Pancreas (tissue), 10 donors: ENCODE measurements at places on chromosomes 16 and 17. TPM values are rescaled to one million over a fixed set of nuclear protein-coding genes. Genes with fewer than 3 reads are reported as not detected.

The IRX3 gene
- 1.6 TPM for total RNA-seq

The ALOX12 gene
- not detected for total RNA-seq

The AGRP gene
- not detected for total RNA-seq

GRCh38 chr16:15466886-15467781 is 32.7 kb downstream of the BMERB1 start:
- DNase-seq = no peak

- DNase-seq = no peak
Measured at GRCh38 chr17:19642373-19642893, 6.1 kb upstream of the ALDH3A2 start.

DNA sequence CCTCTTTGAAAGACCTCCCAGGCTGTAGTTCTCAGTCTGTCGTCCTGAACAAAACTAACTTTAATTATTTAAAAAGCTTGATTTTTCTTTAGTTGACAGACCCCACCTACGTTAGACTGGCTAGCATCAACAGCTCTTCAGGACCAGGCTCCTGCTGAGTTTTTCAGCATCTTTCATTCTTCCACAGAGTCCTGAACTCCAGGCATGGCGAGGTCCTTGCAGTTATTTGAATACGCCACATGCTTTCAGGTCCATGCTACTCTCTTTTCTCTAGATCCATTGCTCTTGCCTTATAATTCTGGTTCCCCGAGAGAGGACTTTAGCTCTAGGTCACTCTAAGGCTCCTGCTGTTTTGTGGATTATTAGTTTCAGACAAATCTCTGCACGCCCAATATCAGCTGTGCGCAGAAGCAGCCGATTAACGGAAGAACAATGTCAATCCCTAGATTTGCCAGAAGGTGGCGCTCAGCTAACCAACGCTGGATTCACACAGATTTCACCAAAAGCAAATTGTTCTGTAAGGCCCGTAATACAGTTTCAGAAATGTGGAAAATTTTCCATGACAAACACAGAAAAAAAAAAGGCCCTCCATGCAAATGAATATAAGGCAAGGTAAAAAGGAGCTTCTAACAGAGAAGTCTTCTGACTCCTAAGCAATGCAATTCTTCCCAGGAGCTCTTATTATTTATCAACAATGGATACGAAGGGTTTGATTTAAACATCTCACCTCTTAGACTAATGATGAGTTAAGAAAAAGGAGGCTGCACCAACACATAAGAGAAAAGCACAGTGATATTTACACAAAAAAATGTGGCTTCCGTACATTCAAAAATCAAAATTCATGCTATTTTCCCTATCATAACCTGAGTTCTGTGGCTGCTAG is 33.5 kb upstream of the BCO1 start:
- peak; percentile 17 for DNase-seq

GRCh38 chr17:64484380-64484779 is 12.5 kb downstream of the POLG2 start:
- no peak for DNase-seq

GRCh38 chr17:11557727-11558452 is 40.4 kb upstream of the DNAH9 start:
- DNase-seq = no peak

DNA sequence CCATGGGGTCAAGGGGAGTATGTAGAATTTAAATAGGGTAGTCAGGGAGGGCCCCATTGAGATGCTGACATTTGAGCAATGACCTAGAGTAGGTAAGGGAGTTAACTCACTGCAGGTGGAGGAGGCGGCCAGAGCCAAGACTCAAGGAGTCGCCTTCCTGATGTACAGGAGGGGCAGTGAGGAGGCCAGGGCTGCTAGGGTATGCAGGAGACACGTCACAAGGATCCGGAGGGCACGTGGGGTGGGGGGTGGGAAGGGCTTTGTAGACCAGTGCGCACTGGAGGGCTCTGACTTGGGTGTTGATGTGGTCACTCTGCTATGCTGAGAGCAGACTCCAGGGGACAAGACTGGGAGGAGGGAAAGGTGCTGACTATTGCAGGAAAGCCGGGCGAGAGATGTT is 37.5 kb downstream of the SPECC1 start:
- DNase-seq = no peak
